GM03348 (cell line): ENCODE measurements at places on chromosomes 2 and 18.
A peak's percentile ranks its signal among the peaks of the same experiment; 100 is the strongest.

DNA sequence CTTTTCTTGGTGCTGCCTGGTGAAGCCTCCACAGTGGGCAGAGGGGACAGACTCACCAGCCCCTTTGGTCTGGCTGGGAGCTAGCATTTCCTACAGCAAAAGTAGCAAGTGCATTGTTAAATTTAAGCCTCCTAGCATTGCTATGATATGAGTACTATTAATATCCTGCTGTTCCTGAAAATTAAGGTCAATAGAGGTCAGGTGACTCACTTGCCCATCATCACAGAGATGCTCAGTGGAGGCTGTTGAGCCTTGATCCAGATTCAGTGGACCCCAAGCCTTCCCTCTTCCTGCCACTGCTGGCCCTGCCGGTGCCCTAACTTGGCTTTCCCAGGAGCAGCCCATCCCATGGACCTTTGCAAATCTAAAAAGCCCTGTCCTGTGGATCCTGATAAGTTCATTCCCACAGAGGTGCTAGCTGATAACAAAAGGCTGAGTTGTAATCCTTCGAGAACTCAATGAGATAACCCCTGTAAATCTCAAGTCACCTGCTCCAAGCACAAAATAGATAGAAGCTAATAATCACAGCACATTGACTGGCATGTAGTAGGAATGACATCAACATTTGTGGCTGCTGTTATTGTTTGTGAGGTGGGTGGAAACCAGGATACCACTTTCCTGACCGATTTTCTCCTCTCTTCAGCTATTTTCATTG is 84.4 kb downstream of the THNSL2 start:
- no peak for DNase-seq

DNA sequence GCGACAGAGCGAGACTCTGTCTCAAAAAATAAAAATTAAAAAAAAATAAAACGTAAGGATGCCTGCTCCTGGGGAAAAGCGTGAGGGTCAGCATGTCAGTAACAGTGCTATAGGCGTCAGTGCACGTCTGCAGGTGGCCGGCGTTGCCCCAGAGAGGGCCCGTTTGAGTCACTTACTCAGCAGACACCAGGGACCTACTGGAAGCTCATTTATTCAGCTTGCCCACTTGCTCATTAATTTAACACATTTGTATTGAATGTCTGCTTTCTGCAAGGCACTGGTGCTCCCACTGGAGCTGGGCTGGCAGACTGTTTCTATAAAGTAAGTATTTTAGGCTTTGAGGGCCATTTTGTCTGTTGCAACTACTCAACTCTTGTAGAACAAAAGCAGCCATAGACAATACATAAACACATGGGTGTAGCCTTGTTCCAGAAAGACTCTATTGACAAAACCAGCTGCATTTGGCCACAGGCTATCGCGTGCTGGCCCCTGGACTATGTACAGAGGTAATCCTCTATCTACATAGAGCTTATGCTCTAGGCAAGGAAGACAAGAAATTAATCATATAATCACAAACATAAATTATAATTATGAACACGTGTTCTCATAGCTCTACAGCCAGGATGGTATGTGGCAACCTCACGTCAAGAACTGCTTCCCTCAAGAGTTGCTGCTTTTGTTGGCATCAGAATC is 73.2 kb downstream of the KLHL29 start:
- DNase-seq: no peak

DNA sequence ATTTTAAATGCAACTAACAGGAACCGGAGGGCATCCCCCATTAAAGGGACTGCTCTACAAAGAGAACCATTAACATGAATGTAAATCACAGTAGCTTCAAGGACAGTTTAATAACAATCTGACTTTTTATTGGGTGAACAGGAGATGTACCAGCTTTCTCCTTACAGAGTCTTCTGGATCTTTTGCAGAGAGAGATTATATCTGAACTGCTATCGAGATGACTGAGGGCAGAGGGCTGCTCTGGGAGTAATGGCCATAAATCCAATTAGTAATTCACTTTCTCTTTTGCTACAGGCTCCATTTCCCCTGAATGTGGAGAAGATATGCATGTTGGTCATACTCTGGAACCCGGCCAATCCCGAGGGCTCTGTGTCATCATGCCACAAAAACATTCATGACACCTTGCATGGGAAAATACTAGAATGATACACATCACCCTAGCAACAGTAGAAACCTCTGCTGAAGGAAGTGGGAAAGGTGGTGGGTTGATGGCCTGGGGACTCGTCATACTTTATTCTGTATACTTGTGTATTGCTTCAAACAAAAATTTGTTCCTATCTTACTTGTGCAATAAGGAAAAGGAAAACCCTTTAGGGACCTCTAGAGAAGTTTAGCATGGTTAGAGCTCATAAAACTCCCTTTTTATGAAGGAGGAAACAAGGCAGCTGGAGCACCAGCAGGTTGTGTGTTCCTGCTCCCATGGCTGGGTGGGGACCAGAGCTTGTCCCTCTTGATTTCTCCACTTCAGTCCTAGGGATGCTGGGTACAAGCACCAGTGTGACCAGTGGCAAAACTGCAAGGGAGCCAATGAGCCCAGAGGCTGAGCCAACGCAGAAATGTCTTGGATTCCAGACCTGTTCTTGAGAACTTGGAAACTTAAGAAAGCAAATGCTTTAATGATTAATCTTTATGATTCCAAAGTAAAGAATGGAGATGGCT is 26.0 kb downstream of the CTAGE1 start:
- DNase-seq: peak; percentile 54

GRCh38 chr2:176647325-176648165 is 378.3 kb downstream of the MTX2 start:
- no peak for DNase-seq

GRCh38 chr2:115649731-115650130 is 1207.3 kb downstream of the DPP10 start:
- DNase-seq: no peak

DNA sequence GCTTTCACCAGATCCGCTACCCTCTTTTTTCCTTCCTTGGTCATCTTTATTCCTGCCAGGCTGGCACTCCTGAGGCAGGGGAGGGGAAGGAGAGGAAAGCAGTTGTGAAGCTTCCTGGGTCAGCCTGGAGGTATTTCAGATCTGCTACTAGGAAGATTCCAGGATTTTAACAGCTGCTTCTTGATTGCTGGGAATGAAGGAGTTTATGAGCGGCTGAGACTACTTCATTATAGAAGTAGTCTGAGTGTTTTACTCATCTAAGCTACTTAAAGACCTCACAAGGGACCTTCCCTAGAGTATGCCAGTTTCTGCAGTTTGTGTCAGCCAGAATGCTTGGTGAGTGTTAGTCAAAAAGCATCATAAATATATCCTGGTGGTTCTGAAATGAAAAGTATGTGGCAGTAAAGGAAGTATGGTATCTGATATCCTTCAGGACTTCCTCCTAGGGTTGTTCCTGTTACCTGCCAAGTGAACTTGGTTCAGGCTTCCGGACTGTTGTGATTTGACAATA is 1.9 kb downstream of the TANC1 start:
- DNase-seq: peak; percentile 31

DNA sequence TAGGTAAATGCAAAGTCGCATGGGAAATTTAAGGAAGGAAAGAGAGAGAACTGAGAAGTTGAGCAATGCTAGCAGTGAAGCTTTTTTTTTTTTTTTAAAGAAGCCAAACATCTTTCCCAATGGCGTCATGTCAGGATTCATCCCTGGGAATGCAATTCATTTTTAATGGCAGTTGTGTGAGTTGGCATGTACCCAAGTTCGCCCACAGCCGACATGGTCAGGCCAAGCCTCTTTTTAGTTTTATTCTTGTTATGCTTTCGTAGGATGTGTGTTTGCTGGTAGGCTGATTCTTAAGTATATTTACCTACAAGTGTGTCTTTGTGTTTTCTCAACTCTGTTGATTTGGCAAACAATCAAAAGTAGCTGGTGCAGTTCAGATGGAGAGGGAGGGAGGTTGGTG is 127.6 kb upstream of the ITGA6 start:
- DNase-seq: peak; percentile 48

DNA sequence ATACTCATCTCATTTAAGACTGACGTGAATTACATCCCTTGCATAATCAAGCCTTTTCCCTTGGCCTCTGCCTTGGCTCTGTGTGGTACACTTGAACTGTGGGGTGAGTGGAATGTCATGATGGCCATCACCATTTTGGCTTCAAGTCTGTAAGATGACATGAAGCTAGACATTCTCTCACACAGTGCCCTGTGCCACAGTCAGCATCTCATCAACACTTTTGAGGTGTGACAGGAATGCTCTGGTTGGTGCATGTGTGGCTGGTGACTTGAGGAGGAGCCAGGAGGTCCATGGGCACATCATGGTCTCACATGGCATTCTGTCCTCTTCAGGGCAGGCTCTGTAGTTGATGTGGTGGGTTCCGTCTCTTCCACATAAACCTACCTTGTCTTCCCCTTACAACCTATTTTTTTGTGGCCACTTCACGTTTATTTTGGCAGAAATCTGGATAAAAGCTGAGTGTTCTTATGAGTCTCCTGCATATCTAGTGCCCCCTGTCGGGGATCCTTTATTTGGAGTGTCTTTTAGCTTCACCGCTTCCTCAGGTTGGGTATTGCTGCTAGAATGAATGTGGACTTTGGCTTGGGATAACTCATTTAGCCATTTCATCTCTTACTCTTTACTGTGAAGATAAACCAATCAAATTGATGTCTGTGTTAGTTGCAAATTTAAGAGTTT is 28.1 kb downstream of the MAP4K4 start:
- DNase-seq: no peak

DNA sequence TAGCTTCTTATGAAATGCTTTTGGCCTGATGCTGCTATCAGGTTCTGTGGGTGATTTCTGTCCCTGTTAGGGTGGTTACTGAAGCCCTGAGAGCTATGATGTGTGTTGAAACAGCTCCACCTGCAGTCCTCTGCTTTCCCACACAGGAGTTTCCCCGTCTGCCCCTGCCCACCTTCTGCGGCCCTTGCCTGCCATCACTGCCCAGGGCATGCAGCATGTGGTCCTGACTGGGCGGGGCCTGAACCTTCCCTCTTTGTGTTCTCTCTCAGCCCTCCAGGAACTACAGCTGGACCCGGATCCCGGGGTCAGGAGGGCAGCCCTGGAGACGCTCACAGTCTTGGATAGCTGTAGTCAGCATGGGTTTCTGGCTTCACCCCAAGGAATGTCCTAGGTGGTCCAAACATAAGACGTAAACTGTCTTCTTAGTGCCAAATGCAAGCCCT is 21.4 kb downstream of the HJURP start:
- DNase-seq: peak; percentile 50

DNA sequence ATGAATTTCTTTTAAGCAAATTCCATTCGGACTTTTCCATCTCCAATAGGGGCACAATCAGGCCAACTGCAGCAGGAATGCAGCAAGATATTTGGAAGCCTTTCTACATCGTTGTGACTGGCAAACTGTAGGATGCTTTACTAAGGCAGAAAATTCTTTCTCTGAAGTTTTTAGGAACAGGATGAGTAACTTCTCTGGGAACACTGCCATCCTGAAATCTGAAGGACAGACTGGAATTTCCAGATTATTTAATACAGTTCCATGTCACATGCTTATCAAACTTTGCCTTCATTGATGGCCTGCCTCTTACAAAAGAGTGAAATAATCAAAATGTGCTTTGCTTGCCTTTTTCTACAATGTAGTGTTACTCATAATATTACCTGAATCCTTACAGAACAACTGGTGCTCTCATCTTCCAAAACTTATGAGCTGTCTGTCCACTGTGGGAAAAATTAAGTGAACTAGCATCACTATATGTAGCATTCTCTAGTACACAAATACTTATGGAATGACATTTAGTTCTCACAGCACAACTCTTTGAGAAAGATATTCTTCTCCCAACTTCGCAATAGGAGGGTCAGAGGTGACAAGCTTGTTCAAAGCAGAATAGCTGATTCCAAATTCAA is 32.0 kb upstream of the MAP2 start:
- peak; percentile 46 for DNase-seq
